CD8-positive, alpha-beta memory T cell (primary cell): ENCODE measurements at places on chromosomes 13 and 19.

DNA sequence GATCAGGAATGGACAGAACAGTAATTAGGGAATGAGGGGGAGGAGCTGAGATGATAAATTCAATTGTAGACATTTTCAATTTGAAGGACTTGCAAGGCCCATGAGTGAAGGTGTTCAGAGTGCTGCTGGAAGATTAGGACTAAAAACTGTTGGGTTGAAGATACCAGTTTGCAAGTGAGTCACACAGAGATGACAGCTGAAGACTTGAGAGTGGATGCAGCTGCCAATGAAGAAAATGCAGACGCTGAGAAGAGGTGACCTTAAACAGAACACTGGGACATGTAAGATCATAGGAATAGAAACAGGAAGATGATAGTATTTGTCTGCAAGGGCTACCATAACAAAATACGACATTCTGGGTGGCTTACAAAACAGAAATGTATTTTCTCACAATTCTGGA lies 1716.5 kb upstream of the SLC10A2 start:
- DNase-seq: no peak

GRCh38 chr19:12778017-12778904 lies 2.9 kb upstream of the HOOK2 start:
- DNase-seq: peak; percentile 32

DNA sequence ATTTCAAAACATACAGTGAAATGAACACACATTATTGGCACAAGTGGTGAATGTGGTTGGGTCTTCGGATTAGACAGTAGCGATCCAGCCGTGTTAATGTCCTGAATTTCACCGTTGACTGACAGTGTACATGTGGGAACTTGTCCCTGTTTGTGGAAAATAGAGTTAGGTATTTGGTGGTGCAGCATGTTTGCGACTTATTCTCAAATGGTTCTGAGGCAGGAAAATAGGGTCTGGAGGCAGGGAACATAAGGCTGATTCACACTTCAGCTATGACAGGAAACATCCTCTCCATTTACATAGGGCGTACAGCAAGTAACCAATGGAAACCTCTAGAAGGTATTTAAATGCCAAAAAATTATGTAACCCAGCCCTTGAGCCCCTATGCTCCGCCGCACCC lies 4.2 kb downstream of the LGALS7B start:
- no peak for DNase-seq

DNA sequence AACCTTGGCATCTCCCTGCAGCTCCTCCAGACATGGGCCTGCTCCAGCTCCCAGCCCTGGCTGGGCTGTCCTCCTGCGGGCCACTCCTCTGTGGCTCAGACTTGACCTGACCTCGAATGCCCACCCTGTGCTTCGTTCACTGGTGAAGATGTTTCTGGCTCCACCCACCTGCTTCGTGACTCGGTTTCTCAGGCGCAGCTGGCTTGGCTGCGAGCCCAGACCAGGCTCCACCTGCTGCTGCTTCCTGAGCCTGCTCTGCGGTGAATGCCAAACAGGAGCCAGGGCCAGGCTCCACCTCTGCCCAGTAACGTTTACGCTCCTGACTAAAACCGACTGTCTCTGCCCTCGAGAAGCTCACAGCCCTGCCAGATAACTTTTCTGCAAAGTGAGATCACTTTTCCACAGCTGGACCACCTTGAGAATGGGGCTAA lies 8.9 kb upstream of the RSPH6A start:
- DNase-seq: no peak

DNA sequence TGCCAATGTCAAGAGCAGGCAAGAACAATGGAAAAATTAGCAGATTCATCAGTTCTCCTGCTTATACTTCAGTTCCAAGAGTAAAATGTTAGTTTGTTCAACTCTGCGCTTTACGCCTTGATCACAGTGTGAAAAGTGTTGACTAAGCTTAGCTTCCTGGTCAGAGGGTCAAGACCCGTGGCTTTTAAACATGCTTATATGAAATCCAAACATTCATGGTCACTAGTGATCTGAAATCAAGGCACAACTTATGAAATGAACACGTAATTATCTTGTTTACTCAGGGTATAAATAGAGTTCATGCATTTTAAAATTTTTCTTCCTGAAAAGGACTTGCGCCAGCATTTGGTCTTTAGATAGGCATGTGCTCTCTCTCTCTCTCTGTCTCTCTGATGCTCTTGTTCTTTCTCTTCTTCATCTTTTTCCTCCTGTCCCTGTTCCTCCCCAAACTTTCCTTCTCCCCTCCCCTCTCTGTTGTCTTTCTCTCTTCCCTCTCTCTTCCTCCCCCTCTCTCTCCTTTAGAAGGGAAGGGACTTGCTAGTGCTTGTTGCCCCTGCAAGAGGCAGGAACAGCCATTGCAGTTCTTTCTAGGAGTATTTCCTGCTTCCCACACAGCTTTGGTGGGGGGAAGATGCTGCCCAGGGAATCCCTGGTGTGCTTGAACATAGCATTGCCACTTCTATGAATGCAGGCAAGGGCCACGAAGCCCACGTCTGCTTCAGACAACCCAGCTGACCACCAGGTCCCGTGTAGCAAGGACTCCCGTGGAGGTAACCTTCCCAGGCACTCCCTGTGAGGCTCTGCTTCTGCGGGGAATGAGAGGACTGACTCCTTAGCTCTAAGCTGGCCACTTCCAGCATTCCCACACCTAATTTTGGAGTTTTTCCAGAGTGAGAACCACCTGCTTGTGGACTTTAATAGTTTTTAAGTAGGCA lies 7.1 kb upstream of the ZNF536 start:
- DNase-seq: no peak

GRCh38 chr19:57010541-57010940 lies 109.2 kb upstream of the USP29 start:
- no peak for DNase-seq

GRCh38 chr19:3508771-3509535 lies 2.8 kb downstream of the FZR1 start:
- DNase-seq: no peak

- no peak for DNase-seq
Measured at GRCh38 chr13:77460195-77460594, 75.3 kb upstream of the SCEL start.

- DNase-seq: no peak
Measured at GRCh38 chr13:22077205-22077683, 406.4 kb downstream of the FGF9 start.

DNA sequence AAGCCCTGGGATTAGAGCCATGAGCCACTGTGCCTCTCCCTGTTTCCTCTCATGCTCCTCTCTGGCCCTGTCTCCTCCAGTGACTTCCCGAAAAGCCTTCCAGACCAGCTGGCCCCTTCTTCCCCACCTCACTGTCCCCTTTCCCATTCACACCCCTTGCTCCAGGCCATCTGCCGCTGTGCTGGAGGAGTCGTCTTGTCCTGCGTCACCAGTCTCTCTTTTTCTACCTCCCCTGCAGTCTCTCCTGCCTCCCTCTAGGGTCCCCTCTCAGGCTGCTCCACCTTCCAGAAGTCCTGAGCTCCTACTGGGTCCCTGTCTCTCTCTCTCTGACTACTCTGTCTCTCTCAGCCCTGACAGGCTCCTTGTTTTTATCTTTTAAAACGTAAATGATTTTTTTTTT lies 5.3 kb upstream of the FFAR1 start:
- DNase-seq: no peak
